Putamen (tissue), 1 donor: ENCODE measurements at places on chromosomes 6 and 20.

DNA sequence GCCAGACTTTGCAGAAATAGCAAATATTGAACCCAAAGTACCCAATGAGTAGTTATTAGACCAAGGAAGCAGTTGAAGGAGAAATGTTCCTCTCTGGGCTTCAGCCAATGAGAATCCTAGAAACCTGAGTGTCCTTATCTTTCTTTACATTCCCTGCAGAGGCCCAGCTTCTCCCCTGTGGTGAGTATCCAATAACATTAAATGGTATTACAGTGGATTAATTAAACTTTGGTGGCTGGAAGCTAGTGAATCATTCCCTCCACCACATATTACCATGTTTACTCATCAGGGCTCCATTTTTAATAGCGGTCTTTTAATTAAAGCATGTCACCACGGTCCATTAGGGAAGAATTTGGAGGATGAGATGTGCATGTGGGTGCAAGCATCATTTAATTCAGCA is 74.0 kb downstream of the UNC5CL start:
- no peak for DNase-seq

GRCh38 chr6:51559059-51559458 is 528.4 kb downstream of the PKHD1 start:
- DNase-seq, result no peak

GRCh38 chr6:12973386-12973785 is 256.8 kb downstream of the PHACTR1 start:
- no peak for DNase-seq

- no peak for DNase-seq
Measured at GRCh38 chr6:53730767-53731166, 64.0 kb upstream of the LRRC1 start.
